Regular cardiac myocyte (primary cell): ENCODE measurements at places on chromosomes 7 and 10. TPM values are rescaled to one million over a fixed set of nuclear protein-coding genes. Genes with fewer than 3 reads are reported as not detected.

Gene GPR26
- total RNA-seq: not detected in 2 replicates

Gene ICA1
- 2.1 TPM in 1 of 2 replicates, not detected in the other for total RNA-seq

Gene PIK3CG
- 0.19 and 1.1 TPM in 2 replicates for total RNA-seq

Gene CALCR
- total RNA-seq: not detected in 2 replicates

Gene TAS2R41
- not detected in 2 replicates for total RNA-seq

Gene TUBB8
- total RNA-seq: not detected in 2 replicates

Gene METTL27
- total RNA-seq: 9.9 and 11.5 TPM in 2 replicates

Gene CYP26C1
- under 0.01 TPM in 2 replicates for total RNA-seq

Gene MAPK8
- total RNA-seq: 43.9 and 49.9 TPM in 2 replicates

Gene TRPV6
- not detected in 2 replicates for total RNA-seq

Gene LAMB1
- total RNA-seq: 348 and 539 TPM in 2 replicates

Gene LIPM
- not detected in 2 replicates for total RNA-seq

Gene SLC29A3
- total RNA-seq: 0.96 and 1.7 TPM in 2 replicates

Gene DIP2C
- total RNA-seq: 6.7 and 7.9 TPM in 2 replicates

Gene ANKRD30A
- total RNA-seq: not detected in 2 replicates

Gene MOGAT3
- not detected in 2 replicates for total RNA-seq

Gene RELN
- 20.0 and 94.7 TPM in 2 replicates for total RNA-seq

Gene UCN3
- not detected in 2 replicates for total RNA-seq

Gene PALD1
- 0.19 and 0.56 TPM in 2 replicates for total RNA-seq

Gene ALOX5
- total RNA-seq: 0.19 and 0.28 TPM in 2 replicates

Gene LRRD1
- total RNA-seq: under 0.01 TPM in 2 replicates

Gene CCDC146
- 0.77 and 2.5 TPM in 2 replicates for total RNA-seq
